Activated T-cell treated with anti-CD3 and anti-CD28 coated beads for 4 hours (primary cell): ENCODE measurements at places on chromosomes 12 and 14.

- no peak for DNase-seq
Observed at GRCh38 chr12:13570005-13570694, 373.6 kb downstream of the EMP1 start.

- DNase-seq: peak; percentile 15
Observed at GRCh38 chr14:63388766-63389431, 70.2 kb upstream of the GPHB5 start.

DNA sequence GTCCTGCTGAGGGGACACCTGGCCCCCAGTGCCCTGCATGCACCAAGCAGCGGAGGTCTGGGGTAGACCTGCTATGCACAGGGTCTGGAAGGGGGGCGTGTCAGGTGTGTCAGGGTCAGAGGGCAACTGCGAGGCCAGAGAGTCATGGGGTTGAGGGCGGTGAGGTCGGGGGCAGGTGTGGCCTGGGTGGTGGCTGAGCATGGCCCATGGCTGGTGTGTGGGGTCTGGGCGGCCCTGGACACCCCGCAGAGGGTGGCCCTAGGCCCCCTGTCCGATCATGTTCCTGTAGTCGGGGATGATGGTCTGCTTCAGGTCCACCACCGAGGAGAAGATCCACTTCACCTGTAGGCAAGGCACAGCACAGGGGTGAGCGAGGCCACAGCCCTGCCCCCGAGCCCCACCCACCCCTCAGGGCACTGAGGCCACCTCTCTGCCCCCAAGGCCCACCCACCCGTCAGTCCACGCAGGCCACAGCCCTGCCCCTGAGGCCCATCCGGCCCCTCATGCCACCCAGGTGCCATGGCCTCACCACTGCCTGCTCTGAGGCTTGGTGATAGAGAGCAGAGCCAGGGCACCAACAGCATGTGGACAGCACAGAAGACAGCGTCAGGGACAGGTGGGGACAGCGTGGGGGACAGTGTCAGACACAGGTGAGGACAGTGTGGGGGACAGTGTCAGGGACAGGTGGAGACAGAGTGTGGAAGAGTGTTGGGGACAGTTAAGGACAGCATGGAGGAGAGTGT is 211.3 kb downstream of the TMEM121 start:
- no peak for DNase-seq

- DNase-seq: no peak
Observed at GRCh38 chr12:85711735-85712390, 124.3 kb downstream of the RASSF9 start.

DNA sequence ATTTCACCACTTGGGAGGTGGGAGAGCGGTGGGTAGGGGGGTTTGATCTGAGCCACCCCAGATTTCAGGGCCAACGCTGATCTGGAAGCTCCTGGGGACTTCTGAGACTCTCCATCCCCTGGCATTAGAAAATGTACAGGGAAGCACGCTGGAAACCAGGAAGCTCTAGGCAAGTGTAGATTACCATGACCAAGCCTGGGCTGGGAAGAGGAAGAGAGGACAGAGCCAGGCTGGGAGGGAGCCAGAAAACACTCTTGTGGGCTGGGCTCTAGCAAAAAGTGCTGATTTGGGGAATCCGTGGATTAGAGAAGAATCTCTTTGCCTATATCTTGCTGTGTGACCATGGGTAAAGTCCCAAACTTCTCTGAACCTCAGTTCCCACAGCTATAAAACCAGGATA is 236.7 kb downstream of the BCL11B start:
- no peak for DNase-seq

DNA sequence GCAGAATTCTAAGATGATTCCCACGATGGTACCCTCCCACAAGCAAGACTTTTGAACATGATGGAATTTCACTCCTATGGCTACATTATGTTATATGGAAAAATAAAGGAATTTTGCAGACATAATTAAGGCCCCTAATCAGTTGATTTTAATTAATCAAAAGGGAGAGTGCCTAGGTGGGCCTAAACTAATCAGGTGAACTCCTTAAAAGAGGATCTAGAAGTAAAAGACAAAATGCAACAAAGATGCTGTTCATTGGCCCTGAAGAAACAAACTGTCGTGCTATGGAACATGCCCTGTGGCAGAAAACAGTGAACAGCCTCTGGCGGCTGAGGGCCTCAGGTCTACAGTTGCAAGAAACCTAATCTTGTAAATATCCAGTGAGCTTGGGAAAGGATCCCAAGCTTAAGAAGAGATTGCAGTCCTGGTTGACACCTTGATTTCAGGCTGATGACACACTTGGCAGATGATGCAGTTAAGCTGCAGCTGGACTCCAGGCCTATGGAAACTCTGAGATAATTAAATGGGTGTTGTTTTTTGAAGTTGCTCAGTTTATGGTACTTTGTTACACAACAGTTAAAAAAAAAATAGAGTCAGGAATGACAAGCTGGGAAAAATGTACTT is 13.8 kb downstream of the TMCC3 start:
- no peak for DNase-seq

GRCh38 chr12:69056743-69057515 is 124.0 kb upstream of the CPM start:
- no peak for DNase-seq

- no peak for DNase-seq
Observed at GRCh38 chr14:71591929-71592328, 340.3 kb upstream of the RGS6 start.

GRCh38 chr14:93075891-93076290 is 39.8 kb downstream of the ITPK1 start:
- no peak for DNase-seq

DNA sequence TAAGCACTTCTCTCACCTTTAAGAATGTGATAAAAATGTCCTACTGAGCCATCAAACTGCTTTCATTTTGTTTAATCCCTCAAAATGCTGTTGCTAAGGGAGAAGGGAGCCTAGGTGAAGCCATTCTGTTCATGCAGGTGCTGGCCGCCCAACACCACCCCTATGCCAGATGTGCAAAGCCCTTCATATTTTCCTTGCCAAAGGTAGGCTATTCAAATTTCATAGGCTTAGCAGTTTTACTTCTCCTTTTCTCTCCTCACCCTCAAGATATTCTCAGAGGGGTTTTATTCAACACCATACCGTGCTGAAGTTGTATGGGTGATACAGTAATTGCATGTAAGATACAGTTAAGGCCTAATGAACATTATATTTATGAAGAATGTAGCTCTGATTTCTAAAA is 461.7 kb downstream of the GXYLT1 start:
- no peak for DNase-seq

DNA sequence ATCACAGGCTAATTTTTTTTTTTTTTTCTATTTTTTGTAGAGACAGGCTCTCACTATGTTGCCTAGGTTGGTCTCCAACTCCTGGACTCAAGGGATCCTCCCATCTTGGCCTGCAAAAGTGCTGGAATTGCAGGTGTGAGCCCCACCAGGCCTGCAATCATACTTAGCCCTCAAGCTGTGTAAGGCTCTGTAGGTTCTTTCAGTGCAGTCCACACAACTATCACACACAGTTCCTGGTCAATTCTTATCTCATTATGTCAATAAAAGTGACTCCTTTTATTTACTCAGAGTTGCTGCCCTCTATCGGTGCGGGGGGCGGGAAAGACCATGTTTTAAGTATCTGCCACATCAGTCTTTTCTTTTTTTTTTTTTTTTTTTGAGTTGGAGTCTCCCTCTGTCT is 29.0 kb downstream of the SLC2A3 start:
- DNase-seq: peak; percentile 18

- DNase-seq: no peak
Observed at GRCh38 chr14:96055065-96055752, 16.0 kb downstream of the C14orf132 start.

- no peak for DNase-seq
Observed at GRCh38 chr14:24116128-24116814, 1.5 kb upstream of the NRL start.

GRCh38 chr12:117034701-117035151 is 64.5 kb downstream of the TESC start:
- no peak for DNase-seq

- no peak for DNase-seq
Observed at GRCh38 chr12:76124456-76124855, 40.0 kb upstream of the NAP1L1 start.

GRCh38 chr14:52950898-52951680 is at the start of gene FERMT2:
TSS of gene FERMT2 (minus strand) at chr14:52951050. CDS start at chr14:52950568, 482 bp downstream.
- DNase-seq: no peak

DNA sequence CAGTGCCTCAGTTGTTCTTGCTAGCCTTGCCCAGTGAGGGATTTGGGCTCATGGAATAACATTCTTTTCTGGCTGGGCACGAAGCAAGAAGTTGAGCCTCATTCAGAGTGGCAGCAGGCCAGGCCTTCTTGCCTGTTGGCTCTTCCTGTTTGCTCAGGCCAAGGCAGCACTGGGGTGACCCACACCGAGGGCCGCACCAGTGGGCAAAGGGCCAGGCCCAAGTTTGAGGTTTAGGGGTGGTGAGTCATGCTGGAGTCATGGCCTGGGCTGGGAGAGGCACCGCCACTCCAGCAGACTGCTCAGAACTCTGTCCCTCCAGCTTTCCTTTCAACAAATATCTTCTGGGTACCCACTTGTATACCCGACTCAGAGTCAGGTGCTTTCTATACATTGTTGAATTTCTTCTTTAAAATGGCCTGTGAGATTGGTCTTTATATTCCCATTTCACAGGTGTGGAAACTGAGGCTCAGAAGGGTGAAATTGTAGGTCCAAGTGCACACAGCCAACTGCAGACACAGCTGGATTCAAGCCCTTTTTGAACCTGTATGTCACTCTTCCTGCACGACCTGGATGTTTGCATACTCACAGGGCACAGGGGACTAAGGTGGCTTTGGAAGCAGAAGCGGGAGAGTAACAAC is 279.4 kb downstream of the FOXN3 start:
- no peak for DNase-seq
